ENCODE measurements at places on chromosomes 6 and 20.

DNA sequence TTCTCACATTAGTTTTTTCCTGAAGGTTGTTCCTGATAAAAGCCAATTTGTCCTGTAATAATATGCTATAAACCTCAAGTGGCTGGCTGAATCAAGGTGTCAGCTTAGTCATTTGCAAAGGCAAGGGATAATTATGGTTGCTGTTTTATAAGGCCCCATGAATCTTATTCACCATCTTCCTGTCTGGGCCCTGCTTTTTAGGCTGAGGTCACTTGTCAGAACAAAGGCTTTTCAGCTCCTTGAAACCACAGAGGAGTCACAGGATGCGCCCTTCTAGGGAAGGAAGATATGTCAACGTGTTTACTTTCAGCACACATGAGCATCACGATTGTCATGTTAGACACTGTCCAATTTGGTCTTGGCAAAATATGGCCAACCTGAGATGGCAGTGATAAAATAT lies 64.8 kb upstream of the NAA20 start:
- no peak for DNase-seq

GRCh38 chr6:71332012-71332411 lies 43.4 kb downstream of the OGFRL1 start:
- DNase-seq: peak; percentile 7

DNA sequence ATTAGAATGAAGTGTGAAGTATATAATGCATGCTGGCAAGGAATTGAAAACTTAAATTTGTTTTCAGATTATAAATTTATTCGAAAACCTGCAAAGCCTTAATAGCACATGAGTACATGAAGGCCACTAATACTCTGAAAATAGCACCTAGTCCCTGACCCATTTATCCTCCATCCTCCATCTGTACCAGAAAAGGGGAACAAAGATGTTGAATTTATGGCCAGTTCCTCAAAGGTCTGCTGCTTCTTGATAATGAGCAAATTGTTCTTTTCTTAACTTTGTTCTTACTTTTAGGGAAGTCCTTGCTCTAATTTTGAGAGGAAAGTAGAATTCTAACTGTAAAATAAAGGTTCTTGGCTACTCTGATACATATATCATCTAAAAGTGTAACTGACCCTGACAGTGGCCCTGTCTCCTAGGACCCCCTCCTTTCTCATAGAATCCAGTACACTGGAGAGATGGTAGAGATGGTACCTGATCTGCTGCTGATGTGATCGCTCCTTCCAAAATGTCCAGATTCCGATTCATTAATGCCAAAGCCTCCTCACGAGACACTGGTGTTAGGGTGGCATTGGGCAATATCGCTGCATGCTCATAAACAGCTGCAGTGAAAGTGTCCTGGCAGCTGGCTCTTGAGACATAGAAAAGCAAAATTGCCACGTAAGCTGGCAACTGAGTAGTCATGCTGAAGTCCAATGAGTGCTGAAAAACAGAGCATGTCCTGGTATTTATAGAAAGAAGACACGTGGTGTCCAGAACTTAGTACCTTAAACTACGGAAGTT lies at the start of gene VNN1:
VNN1 (minus strand) TSS at position 704 of the 783 bp plus-strand sequence; CDS start at position 684, 20 bp downstream.
- DNase-seq: no peak

DNA sequence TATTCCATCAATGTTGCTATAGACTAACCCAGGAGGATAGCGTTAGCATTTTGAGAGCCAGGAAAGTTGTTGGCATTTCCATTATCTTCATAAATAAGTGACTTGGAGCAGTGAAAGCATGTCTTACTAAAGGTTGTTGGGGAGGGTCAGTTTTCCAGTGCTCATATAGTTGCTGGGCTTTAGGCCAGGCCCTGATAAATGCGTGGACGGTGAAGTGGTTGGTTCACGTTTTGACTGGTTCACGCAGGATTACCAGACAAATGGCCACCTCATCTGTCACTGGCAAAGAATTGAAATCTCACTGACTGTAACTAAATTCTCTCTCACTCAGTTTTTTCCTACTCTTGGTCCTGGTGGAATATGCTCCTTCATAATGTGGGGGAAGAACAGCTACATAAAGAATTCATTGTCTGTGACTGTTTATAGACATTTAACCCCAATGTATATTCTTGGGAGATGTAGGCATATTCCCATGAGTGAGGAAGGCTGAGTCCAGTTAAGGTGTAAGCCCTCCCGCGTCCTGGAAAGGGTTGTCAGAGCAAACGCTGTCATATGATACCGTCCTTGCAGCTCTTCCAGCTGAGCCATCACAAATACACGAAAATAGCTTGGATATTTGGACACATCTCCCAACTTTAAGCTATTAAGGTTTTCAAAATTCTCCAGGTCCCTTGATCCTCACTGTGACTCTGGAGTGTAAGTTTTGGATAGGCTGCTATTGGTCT lies 27.8 kb downstream of the LRRC1 start:
- DNase-seq: no peak

DNA sequence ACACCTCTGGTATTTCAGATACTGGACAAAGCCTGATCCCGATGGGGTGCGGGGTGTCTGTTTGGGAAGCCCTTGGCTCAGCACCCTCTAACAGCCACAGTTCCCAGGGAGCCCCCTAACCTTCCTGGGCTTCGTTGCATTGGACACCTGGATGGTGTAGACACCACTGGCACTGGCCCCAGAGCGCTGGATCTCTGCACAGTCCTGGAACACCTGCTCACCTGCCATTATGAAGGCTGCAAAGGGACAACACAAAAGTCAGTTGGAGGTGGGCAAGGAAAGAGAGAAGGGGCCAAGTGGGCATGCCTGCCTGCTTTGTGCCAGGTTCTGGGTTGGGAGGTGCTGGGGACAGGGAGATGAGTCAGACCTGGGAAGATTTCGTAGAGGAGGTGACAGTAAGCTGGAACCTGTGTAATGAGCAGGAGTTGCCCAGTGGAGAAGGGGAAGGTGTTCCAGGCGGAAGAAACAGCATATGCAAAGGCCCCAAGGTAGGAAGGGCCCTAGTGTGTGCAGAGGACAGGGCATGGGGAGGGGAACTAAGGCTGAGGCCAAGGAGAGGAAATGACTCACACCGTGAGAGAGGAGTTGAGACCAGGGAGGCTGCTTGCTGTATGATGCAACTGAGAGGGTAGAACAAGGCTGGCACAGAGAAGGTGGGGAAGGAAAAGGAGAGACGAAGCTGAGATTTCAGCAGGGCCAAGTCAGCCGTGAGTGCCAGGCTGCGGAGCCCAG lies 34.9 kb downstream of the ANGPT4 start:
- DNase-seq: peak; percentile 22

DNA sequence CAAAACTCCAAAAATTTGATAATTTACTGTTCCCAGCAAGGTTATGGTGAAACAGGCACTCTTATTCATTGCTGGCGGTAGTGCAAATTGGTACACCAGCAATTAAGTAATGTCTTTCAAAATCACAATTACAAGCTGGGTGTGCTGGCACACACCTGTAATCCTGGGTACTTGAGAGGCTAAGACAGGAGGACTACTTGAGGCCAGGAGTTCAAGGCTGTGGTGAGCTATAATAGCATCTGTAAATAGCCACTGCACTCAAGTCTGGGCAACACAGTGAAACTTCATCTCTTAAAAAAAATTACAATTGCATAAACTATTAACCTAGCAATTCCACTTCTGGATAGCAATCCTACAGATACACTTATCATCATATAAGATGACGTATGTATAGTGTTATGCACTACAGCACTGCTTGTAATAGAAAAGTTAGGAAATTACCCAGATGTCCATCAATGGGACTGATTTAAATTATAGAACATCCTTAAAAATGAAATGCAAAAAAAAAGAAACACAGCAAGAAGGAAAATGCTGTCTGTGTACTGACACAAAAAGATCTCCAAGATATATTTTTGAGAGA lies 31.4 kb downstream of the NCOA6 start:
- no peak for DNase-seq

DNA sequence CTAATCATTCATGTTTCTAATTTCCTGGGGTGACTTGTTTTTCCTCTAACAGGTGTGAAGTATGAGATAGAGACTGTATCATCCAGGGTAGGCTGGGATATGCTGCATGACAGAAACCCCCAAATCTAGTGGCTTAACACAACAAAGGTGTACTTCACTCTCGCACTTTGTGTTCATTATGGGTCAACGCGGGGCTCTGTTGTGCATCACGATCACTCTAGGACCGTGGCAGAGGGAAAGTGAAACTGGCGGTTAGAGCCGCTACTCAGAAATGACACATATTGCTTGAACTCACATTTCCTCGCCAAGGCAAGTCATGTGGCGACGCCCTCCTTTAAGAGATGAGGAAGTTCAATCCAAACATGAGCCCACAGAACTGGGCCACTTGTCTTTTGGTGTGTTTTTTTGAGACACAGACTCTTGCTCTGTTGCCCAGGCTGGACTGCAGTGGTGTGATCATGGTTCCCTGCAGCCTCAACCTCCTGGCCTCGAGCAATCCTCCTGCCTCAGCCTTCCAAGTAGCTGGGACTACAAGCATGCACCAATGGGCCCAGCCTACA lies 41.3 kb downstream of the PCNA start:
- DNase-seq: peak; percentile 62

DNA sequence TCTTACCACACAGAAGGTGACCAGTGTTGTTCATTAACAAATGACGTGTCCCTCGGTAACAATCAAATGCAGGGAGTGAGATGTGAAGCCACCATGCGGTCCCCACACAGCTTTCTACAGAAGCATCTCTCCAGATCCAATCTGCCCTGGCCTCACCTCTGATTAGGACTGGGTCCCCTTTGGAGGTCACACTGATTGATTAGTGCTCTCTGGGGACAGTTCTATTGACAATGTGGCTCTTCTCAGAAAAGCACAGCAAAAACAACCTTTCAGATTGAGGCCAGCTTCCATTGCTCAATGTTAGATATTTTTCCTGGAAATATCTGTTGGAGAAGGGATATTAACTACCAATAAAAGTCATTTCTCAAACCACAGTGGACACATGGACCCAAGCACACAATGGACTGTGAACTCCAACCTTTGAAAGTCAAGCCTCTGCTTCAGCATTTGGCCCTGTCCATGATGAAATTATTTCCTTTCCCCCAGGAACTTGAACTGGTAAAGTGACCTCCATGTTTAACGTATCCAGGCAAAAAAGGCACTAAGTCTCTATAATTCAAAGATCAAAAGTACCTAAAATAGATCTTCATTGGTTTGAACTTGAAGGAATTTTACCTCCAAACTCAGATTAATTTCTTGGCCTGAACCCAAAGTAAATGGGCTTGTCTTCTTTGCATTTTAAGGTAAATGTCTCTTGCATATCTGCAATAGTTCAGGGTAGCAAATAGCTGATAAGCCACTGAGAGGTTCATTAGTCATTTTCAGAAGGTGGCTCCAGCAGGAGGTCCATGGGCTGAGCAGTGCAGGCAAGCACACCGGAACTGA lies 118.5 kb downstream of the FOXA2 start:
- DNase-seq: no peak

DNA sequence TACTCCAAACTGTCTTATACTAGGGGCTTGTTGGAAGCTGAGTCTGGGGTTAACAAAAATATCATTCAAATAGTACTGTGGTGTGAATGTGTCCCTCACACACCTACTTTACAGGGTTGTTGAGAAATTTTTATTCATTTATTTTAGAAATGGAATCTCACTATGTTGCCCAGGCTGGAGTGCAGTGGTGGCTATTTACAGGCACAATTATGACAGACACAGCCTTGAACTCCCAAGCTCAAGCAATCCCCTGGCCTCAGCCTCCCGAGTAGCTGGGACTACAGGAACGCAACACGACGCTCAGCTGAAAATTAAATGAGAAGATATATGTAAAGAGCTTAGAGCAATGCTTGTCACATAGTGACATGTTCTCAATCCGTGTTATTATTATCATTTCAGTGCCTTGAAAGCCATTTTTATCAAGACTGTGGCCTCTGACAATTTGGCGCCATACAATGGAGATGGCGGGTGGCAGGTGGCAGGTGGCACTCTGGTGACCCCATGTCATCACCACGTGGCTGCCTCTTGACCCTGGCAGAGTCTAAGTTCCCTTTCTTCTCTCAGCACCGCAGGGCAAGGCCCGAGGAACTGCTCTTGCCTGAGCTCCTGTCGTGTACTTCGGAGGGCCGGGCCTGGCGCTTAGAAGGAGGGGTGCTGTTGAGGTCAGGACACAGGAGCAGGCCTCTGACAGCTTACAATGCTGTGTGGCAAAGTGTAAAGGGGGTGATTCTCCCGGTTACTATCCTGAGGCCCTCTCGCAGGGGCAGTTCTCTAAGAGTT lies 64.5 kb downstream of the STX11 start:
- DNase-seq: no peak

DNA sequence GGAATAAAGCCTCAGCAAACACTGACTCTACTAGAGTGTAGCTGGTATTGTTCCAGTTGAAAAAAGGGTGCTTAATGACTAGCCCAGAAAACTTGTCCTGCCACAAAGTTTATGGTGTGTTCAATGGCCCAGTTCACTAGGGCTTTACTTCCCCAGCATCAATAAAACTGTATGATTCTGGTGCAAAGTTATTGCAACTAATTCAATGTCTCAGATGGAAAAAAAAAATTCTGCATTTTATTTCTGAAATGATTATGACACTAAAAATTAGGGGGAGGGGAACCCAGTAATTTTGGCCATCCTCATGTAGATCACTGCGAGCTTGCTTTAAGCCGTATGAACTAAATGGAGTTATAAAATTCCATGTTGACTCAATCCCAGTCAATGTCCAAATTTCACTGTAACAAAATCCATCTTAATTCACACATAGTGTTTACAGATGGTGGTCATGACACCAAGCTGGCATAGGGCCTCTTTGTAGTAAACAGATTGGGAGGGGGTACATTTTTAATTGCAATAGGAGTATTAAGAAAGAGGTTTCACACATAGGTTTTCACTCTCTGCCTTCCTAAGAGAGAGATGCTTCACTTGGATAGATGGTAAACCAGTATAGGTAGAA lies 41.2 kb downstream of the PTPRK start:
- no peak for DNase-seq

- no peak for DNase-seq
Measured at GRCh38 chr6:36150283-36150682, 20.0 kb downstream of the MAPK13 start.

DNA sequence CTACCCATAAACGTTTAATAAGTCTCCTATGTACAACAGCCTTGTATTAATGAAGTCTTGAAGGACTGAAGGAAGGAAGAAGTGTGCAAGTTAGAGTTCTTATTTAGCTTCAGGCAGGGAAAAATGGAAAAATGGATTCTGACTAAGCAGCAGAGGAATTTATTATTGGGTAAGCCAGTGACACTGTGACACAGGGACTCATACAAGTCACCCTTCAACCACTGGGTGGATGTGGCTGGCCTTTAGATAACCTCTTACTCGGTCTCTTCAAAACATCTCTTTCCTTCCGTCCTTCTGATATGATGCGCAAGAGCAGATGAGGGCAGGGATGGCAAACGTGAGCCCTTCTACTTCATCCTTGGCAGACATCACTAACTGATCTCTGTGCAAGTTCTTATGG lies 145.6 kb downstream of the DHX35 start:
- peak; percentile 41 for DNase-seq
